ENCODE measurements at places on chromosomes 3 and 15.
A peak's percentile ranks its signal among the peaks of the same experiment; 100 is the strongest.

GRCh38 chr3:195551381-195551978, 8.4 kb upstream of the PPP1R2 start:
- no peak for DNase-seq

DNA sequence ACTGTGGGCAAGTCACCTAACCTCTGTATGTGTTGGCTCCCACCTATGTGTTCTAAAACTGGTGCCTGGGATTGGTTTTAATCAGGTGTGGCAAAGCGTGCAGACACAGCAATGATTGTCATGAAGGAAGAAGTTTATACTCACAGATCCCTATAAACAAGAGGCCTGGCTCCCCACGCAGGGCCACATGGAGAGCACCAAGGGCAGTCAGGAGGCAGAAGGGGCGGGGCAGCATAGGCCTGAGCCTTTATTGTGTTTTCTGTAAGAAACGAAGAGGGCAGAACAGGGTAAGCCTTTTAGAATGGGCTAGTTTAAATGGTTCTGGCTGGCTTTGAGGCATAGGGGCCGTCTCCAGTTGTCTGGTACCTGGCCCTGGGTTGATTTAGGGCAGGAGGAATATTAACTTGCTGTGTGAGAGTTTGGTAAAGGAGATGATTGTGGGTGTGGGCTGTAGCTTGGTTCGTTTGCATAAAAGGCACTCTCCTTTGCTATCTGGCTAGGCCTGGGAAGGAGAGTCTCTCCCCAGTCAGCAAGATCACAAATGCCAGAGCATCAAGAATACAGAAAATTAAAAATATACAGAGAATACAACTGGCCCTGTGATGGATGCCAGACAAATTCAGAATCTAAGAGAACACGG, 2.2 kb upstream of the FBXW12 start:
- no peak for DNase-seq

DNA sequence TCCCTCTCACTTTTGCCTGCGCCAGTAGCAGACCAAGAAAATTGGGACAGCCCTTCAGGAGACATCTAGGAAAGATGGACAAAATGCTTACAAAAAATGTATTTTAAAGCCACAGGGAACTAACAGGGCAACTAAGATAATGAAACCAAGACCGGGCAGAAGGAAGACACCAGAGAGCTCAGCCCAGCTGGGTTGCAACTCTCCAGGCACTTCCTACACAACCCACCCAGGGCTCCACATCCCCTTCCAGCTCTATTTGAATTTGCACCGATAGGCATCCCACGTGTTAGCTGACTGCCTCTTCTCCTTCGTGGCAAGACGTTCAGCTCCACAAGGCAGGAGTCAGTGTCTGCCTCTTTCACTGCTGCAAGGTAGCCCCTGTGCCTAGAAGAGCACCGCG, 6.6 kb upstream of the ATP10A start:
- no peak for DNase-seq

DNA sequence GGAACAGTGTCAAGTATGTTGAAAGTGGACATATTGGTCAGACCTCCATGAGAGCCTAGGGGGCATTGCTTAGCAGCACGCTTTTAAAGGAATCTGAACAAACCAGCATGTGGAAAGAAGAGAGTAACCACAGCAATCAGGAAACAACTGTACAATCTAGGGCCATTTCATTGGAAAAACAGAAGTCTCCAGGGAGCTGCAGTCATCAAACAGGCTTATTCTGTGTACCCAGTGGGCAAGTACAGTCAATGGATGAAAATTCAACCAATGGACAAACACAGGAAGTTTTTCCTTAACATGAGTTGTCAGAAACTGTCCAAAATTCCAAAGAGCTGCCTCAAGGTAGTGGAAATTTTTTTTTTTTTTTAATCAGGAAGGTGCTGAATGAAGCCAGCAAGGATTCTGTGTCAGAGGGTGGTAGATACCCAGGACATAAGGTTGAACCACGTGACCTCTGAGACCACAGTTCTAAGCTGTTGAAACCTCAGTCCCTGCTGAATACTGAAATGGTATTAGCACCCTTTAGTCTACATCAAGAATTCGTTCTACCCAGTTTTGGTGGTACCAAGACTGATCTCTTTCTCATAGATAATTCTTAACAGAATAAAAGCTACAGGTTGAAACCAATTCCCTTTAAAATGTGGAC, 4.4 kb upstream of the DLG1 start:
- DNase-seq, result peak; percentile 88

- no peak for DNase-seq
Observed at GRCh38 chr3:124504332-124505059, 225.8 kb upstream of the UMPS start.

DNA sequence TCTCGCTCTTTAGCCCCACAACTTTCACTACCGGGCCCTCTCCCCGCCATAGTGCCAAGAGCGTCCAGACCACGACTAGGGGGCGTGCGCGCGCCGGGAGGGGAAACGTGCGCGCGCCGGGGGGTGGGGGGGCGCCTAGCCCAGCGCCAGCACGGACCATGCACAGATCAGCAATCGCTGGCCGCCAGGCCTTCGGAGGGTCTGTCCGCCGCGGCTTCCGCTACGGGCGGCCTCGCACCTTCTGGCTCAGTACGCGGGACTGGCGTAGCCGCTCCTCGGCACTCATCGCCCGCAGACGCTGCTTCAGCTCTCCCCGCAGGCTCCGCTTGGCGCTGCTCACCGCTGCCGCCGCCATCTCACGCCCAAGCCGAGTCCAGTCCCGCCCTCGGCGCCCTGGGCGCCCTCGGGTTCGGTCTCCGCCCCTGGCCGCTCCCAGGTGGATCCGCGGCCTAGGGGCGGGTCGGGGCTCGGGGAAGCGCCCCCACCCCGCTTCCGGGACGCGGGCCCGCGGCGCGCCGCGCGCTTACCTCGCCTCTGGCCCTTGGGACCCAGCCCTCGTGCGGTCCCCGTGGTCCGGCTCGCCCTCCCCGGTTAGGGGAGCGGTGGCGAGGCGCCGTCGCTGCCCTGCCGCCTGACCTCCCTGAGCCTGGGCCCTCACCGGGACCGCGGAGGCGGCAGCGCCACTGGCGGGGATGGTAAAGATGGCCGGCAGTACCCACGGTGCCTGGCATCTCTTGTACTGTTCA, at the start of gene MTHFS:
Gene MTHFS (minus strand): TSS at position 381 of the 746 bp plus-strand sequence. CDS start 26 bp downstream, at position 355.
- peak; percentile 74 for DNase-seq

DNA sequence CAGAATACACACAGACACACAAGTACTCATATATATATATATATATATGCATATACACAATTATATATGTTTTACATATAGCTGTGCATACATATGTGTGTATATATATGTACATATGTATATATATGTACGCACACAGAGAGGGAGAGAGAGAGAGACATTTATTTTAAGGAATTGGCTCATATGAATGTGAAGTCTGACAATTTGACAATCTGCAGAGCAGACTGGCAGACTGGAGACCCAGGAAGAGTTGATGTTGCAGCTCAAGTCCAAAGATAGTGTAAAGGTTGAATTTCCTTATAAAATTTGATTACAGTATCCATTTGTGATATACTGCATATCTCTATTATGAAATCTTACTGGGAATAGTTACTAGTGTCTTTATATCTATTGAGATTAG, 1330.3 kb upstream of the CADM2 start:
- no peak for DNase-seq
